ENCODE measurements at places on chromosomes 4 and X.

DNA sequence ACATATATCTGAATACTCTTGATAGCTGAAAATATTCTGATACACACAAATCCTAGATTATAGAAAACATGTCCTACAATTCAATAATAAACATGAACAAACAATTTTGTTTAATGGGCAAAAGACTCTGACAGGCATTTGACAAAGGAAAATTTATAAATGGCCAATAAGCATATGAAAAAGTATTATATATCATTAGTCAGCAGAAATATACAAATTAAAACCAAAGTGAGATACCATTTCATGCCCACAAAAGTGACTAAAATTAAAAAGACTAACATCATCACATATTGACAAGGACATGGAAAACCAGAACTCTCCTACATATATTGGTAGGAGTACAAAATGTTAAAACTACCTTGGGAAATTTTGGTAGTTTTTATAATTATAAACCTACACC lies 2.7 kb upstream of the MAPK10 start:
- no peak for DNase-seq

GRCh38 chrX:126167560-126167959 lies 1.5 kb upstream of the DCAF12L2 start:
- no peak for DNase-seq

DNA sequence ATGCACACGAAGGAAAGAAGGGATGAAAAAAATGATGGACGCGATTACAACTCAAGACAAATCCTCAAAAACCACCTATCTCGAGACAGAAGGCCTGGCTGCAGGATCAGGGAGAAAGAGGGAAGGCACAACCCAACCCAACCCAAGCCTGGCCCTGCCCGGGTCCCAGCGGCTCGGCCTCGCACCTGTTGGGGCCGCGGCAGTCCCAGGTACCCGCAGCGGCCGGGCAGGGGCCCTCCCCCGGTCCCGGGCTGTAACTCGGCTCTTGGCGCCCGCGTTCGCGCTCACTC lies 464 bp downstream of the RASGEF1B start:
- no peak for DNase-seq

DNA sequence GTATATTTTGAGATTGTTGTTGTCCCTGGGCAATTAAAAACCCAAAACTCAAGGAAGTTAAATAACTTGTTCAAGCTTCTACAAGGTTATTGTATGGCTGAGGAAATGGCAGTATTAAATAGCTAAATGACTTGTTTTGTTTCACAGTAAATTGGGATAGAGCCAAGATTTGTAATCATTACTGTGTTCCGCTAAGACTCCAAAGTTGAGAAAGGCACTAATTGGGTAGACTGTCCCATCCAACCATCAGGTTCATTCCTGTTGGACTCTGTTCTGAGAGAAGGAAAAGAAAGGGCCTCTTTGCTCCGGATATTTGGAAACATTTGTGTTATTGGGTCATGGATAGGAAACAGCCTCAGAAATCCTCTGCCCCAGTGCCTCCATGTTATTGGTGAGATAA lies 82.2 kb downstream of the DCLK2 start:
- DNase-seq: no peak

- no peak for DNase-seq
These were observed 259.5 kb downstream of the RCHY1 start for GRCh38 chr4:75254745-75255144.

DNA sequence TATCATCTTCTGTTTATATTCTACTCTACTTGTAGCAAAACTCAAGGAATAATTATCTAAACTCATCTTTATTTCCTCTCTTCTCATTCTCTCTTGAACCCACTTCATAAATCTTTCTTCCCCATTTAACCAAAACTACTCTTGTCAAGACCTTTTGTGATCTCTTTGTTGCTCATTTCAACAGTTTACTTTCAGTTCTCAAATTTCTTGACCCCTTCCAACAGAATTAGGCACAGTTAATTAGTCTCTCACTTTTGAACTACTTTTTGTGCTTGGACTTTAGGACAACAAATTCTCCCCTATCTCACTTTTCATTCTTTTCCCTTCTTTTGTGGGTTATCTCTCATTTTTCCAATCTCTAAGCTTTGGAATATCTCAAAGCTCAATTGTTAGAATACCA lies 27.4 kb upstream of the CAMK2D start:
- DNase-seq: no peak

GRCh38 chrX:23292354-23292987 lies 42.2 kb upstream of the PTCHD1 start:
- no peak for DNase-seq

GRCh38 chrX:53713987-53714579 lies 27.6 kb upstream of the HUWE1 start:
- DNase-seq: no peak

DNA sequence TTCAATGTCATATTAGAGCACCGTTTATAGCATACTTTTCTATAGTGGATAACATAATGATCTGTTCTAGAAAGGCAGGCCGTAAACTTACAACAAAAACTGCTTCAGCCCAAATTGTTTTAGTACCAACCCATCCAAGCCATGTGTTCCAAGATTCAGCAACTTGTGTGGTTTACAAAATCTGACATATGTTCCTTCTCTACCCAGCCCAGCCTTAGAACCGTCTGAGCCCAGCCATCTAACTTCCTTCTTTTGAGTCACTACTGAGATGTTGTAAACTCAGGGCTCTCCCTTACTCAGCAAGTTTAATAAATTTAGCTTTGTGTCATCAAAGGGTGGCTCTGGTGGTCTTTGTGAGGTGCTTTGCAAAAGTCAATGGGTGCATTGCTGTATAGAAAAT lies 32.4 kb upstream of the REPS2 start:
- DNase-seq: no peak

DNA sequence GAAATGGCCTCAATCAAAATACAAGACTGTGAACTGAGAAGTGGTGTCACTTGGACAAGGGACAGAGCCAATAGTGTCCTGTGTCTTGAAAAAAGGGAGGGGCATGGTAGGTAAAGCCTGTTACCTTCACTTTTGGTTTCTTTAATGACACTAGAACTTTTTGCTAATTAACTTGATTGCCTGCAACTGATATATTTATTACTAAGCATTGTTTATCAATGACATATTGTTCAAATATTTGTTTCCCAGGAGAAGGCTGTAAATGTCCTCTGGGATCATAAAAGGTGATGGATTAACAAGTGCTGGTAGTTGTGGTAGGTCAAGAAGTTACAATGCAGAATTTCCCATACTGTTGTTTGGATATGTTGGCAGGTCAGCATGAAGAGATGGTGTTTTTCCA lies 93.8 kb upstream of the SCML1 start:
- no peak for DNase-seq

DNA sequence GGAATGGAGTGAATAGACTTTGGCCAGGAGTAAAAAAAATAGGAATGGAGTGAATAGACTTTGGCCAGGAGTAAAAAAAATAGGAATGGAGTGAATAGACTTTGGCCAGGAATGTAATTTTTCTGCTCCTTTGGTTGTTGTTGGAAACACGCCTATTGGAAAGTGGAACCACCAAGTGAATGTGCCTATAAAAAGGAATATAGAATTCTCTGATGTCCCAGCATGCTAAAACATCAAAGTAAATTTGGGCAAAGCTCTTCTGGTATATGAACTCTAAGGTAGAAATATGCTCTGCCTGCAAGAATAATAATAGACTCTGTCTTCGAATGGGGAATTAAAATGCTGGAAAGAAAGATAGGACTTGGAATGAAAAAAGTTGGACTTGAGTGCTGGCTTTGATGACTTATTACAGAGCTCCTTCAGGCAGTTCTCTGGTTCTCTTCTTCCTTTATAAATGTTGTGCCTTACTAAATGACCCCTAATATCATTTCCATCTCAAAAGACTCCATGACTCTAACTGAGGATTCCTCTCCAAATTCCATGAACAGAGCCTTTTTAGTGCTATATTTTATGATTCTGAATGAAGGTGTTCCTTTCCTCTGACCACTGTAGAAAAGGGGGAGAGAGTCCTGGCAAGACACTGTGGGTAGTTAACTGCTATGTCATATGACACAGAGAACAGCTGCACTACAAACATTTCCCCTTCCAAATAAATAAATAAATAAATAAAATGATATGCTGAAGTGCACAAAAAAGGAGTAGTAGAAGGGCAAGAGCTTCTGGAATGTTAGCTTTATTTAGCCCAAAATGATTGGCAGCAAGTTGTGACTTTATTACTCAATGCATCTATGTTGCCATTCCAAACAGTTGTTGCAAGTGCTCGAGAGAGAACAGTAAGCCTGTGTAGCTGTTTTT lies 13.5 kb upstream of the GBA3 start:
- DNase-seq: peak; percentile 6

DNA sequence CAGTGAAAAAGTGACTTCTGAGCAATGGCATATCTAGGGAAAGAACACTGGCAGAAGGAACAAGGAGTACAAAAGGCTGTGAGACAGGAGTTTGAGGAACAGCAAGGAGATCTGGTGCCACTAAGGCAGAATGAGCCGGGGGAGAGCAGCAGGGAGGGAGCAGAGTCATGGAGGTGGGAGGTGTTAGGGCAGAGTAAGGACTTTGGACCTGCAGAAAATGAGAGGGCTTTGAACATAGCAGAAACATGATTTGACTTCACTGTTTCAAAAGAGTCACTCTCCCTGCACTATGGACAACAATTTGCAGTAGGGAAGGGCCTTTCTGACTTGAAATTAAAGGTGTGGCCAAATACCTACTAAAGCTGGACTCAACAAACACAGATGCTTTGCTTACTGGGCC lies 356.2 kb downstream of the ADGRL3 start:
- DNase-seq: peak; percentile 33

GRCh38 chr4:120236873-120237272 lies 170.2 kb upstream of the MAD2L1 start:
- DNase-seq: no peak

DNA sequence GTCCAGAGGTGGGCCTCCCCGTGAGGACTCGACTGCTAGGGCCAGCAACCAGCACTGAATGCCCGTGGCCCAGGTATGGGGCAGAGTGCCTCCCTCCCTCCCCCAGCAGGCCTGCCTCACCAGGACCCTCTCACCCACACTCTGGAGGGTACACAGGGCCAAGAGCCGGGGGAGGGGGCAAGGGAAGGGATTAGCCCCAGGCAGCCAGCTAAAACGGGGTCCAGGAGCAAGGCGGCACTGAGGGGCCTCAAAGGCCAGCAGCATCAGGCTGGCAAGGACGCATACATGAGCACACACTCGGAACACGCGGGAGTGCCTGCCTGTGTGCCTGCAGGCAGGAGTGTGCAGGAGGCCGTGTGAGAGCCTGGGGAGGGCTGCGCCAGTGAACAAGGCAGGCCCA lies 18.3 kb upstream of the DUSP9 start:
- no peak for DNase-seq

DNA sequence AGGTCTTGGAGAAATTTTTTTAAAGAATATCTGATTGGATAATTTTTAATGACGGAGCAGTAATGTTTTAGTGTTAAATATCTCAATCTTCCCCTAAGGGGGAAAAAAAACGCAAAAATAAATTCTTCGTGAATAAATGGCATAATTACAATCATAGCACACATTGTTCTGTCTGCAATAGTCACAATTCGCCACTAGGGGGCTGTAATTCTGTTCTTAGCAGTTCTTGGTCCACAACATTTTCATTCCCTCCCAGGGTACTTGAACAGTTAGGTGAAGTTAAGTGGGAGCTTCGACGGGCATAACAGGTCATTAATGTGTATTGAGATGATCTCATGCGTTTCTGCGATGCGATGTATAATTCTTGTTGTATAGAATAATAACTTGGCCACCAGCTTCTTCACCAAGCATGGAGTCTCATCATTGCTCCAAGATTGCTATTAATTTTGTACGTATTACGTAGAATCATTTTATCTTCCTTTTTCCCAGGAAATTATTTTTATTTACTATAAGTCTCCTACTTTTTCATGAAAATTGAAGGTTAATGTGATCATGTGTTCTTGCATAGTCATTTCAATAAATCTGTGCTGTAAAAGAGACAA lies 27.2 kb downstream of the HTR2C start:
- DNase-seq: peak; percentile 13

DNA sequence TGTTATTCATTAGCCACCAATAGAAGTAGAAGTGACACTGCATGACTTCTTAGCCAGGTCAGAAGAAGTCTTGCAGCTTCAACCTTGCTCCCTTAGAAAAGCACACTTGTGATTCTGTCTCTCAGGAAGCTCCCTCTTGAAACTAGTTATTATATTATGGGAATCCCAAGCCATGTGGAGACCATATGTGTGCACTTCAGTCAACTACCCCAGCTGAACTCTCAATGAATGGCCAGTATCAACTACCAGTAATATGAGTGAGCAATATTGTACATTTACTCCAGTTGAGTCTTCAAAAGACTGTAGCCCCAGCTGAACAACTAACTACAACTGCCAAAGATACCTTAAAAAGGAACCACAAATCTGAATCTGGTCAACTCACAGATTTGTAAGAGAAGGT lies 77.1 kb upstream of the GABRA3 start:
- no peak for DNase-seq

DNA sequence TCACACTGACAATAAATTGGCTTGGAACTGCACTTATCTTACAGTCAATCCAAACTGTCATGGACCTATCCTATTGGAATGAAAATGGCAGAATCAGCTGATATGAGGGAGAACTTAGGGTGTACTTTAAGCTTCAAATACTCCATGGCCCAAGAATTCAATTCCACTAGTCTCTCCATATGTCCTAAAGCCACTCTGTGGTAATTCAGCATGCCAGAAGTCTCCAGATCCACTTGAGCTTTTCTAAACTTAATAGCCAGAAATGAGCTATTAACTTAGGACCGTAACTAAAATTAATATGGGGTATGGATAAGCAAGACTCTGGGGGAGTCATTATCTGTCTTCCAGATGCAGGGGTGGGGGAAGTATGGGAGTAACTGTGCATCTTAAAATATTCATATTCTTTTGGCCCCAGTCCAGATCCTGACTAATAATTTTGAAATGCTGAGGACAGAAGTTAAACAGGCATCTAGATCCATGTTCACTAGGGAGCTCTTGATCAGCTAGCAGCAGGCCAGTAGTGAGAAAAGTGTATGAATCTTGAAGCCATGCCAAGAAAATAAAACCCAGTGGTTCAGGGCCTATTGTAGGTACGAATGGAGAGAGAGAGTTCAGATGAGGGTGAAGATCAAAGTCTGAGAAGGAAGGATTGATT lies 167.6 kb downstream of the DKK2 start:
- DNase-seq: no peak

- no peak for DNase-seq
These were observed at the start of gene ADH1B for GRCh38 chr4:99321241-99322191. ADH1B (minus strand) TSS chr4:99321401; CDS start chr4:99321331, 70 bp downstream.

DNA sequence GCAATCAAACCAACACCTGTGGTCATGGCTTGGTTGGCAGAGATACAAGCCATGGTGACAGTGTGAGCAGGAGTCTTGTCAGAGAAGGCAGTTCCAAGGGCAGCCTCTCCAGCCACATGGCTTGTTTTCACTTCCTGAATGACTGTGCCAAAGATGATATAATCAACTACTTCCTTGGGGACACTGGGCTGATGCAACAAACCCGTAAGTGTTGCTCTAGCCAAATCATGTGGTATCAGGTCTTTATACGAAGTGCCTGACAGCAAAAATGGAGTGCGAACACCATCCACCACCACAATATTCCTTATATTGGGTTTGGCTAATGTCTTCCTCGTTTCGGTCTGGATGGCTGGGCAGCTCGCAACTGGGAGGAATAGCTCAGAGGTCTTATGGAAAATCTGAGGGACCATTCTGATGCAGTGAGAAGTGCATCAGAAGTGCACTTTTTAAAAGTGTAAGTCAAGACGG lies 922.0 kb downstream of the NLGN4X start:
- no peak for DNase-seq

GRCh38 chrX:71236836-71237235 lies 13.8 kb downstream of the GJB1 start:
- DNase-seq: no peak

- no peak for DNase-seq
These were observed 605.4 kb upstream of the LCORL start for GRCh38 chr4:18626996-18627395.

Measured in SW480 (cell line).